ENCODE measurements at places on chromosomes 6 and 20.
A peak's percentile ranks its signal among the peaks of the same experiment; 100 is the strongest.

GRCh38 chr6:150093397-150093796 lies 24.5 kb upstream of the ULBP3 start:
- no peak for DNase-seq

DNA sequence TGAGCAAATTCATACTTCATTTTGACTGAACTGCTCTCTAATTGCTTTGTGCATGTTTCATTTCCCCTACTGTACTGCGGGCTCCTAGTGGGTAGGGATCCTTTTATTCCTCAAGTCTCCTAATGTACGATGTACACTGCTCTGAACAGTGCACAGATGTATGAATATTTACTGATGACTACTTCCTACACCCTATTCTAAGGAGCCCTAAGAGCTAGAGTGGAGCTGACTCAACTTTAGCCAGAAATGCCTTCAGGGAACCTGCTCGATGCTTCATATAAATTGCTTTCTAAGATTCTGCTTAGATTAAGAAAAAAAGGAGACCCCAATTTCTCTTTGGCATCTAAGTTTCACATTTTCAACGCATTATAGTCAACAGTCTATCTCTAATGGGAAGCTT lies 47.6 kb upstream of the SPDEF start:
- peak; percentile 51 for DNase-seq

DNA sequence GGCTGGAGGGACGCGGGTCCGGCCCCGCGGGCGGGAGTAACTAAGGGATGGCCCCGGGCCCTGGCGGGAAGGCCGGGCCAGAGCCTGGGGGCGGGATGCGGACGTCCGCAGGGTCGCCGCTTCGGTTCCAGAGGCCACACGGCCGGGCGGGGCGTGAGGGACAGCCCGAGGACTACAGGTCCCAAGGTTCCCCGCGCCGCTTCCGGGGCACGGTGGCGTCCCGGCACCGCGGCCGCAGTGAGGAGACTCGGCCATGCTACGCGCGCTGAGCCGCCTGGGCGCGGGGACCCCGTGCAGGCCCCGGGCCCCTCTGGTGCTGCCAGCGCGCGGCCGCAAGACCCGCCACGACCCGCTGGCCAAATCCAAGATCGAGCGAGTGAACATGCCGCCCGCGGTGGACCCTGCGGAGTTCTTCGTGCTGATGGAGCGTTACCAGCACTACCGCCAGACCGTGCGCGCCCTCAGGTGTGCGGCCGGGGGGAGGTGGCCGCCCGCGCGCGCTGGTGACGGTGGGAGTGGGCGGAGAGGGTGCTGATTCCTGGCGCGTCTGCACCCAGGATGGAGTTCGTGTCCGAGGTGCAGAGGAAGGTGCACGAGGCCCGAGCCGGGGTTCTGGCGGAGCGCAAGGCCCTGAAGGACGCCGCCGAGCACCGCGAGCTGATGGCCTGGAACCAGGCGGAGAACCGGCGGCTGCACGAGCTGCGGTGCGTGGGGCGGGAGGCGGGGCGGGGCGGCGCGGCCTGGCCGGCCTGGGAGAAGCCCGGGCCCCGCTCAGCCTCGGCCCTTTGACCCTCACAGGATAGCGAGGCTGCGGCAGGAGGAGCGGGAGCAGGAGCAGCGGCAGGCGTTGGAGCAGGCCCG lies at the start of gene MRPS26:
TSS of gene MRPS26 (plus strand) at position 237 of the 861 bp plus-strand sequence. CDS start at position 254, 17 bp downstream.
- peak; percentile 96 for DNase-seq

DNA sequence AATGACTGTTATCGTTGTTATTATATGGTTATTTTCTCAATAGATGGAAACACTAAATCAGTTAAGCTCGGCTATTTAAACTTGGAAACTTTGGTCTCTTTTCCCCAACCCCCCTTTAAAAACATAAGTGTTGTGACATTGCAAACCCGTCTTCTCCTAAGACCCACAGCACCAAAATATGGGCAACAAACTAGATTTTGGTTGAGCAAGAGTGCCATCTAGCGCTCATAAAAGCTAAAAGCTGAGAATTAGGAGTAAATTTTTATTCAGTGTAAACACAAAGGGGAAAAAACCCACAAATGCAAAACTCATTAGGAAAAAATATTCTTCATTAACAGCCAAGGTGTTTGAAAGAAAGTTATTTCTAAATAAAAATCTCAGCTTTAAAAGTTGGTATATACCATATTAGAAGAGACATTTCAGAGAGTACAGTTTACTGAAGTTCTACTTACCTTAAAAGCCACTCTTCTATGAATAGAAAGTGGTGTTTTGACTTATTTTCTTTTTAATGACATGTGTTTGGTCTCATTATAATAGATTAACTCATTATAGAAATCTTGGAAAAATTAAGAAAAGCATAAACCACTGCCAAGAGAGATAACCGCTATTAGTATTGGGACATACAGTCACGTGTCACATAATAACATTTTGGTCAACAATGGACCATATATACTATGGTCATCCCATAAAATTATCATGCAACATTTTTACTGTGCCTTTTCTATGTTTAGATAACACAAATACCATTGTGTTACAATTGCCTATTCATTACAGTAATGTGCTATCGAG lies 21.1 kb downstream of the SESN1 start:
- DNase-seq = peak; percentile 91

DNA sequence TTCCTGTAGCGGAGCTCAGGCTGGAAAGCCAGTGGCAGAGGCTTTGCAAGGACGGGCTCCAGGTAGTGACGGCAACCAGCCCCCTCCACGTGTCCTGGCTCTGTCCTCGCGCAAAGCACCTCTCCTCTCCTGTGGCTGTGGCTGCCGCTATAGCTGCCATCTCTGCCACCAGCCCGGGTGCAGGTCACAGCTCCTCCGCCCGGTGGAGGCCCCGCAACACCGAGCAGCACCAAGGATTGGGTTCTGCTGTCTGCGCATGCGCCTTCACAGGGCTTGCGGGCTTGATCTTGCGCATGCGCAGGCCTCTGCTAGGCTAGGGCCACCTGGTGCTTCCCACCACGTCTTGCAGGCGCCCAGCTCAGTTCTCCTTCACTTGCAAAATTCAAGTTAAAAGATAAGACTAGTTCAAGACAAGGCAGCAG lies 625.4 kb downstream of the QKI start:
- DNase-seq = peak; percentile 88

GRCh38 chr20:41160686-41161085 lies 23.3 kb downstream of the PLCG1 start:
- DNase-seq = no peak

- DNase-seq = no peak
Observed at GRCh38 chr6:128275681-128276080, 244.7 kb downstream of the PTPRK start.

DNA sequence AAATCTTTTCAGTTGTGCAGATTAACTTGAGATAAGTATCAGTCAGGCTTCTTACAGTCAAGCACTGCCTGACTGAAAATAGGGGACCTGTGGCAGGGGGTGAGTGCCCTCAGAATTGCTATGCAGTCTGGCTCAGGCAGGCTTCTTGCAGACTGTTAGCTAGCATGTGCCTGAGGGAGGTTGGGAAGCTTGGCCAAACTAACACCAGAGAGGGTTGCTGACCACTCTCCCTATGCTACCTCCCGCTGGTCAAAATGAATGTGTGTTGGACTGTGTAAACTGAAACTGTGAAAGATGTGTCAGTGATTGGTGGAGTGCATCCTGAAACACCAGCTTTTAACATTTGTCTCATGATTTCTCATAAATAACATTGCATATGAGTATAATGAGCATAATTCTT lies 622.3 kb upstream of the IMPG1 start:
- DNase-seq = peak; percentile 3

DNA sequence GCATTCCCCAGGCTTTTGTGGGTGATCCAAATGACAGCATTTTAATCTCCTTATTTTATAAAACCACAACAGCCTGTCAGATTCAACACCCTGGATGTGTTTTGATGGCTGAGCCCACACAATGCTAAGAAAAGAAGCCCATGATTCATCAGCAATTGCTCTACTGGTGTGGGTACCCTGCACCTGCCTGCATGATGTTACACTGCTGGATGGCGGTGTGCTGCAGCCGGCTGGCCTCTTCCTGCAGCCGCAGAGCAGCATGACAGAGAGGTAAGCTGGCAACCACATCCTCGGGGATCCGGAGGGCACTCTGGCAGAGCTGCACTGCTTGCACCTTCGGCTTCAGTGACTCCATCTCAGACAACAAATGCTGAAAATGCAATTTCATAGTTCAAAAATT lies 327.5 kb downstream of the SYNE1 start:
- no peak for DNase-seq

DNA sequence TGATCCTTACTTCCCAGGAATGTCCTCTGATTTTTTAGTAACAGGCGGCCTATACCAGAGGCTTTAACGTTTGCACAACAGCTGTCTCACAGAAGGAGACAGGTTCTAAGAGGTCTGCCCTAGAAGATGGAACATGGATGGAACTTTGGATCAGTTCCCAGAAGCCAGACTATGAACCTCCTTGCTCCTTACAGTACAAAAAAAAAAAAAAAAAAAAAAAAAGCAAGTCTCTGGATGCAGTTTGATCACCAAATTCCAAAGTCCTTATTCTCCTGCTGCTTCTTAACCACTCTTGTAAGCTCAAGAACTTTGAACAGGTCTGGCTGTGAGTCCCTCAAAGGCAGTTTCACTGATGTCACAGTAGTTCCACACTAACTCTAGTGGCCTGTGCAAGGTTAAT lies 2.0 kb upstream of the TRMT11 start:
- DNase-seq = no peak

DNA sequence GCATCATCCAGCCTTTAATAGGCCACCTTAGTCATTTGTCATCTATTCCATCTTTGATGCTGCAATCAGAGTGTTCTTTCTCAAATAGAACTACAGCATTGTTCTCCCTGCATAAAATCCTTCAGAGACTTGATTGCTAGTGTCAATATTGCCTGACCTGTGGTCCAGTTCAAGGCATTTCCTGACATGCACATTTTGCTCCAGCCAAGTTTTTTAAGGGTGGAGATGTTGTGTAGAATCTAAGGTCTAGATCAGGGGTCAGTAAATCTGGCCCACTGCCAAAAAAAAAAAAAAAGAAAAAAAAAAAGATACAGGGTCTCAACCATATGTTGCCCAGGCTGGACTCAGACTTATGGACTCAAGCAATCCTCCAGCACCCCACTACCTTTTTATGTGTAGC lies 354.4 kb downstream of the FRK start:
- DNase-seq = peak; percentile 15

DNA sequence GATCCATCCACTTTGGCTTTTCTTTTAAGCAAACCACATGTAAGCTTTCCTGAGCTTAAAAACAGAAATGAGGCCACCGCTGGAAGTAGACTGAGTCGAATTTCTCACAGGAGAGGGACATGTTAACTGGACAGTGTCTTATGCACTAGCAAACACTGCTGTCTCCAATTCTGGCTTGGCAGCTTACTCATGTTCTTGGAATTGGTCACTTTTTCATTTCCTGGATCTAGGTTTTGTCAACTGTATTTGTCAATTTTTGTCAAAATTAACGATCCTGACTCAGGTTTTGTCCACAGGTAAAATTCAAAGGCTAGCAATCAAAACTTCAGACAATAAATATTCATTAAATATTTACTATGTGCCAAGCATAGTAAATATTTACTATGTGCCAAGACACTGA lies 601.5 kb downstream of the RNF144B start:
- no peak for DNase-seq

- no peak for DNase-seq
Observed at GRCh38 chr6:70186461-70186860, 116.4 kb downstream of the COL9A1 start.

DNA sequence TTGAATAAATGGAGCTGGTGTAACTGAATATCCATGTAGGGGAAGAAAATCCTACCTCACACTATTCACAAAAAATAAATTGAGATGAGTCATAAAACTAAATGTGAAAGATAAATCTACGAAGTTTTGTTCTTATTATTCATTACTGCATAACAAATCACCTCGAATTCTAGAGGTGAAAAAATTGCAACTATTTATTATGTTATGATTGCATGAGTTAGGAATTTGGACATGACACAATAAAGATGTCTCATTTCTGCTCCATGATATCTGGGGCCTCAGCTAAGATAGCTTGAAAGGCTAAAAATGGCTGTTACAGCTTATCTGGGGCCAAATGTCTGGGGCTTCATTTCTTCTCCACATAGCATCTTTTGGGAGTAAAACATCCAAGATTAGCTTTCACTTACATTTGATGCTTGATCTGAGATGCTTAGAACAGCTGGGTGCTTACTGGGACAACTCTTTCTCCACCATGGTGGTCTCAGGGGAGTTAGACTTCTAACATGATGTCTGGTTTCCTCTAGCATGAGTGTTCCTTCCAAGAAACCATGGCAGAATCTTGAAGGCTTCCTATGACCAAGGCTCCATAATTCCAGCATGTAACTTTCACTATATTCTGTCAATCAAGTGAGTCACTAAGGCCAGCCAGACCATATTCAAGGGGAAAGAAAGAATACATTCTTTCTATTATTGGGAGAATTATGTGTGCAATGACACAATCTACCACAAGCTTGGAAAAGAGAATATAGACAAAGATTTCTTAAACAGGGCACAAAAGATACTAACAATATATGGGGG lies 30.1 kb downstream of the OR2B6 start:
- DNase-seq = no peak

DNA sequence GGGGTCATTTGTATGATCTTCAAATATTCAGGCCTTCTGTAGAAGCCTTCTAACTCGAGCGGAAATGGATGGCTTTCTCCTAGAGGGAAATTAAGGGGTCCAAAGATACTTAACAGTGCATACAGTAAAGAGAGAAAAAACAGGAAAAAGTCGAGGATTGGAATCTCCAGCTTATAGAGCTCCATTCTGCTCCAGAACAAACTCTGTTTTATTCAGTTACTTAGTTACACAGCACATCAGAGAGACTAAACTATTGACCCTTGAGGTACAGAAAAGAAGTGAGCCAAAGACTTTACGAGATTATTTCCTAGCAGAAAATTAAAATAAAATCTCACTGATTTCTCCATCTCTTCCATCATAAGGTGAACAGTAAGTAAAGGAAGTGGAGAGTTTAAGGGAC lies 43.8 kb upstream of the DSE start:
- no peak for DNase-seq

DNA sequence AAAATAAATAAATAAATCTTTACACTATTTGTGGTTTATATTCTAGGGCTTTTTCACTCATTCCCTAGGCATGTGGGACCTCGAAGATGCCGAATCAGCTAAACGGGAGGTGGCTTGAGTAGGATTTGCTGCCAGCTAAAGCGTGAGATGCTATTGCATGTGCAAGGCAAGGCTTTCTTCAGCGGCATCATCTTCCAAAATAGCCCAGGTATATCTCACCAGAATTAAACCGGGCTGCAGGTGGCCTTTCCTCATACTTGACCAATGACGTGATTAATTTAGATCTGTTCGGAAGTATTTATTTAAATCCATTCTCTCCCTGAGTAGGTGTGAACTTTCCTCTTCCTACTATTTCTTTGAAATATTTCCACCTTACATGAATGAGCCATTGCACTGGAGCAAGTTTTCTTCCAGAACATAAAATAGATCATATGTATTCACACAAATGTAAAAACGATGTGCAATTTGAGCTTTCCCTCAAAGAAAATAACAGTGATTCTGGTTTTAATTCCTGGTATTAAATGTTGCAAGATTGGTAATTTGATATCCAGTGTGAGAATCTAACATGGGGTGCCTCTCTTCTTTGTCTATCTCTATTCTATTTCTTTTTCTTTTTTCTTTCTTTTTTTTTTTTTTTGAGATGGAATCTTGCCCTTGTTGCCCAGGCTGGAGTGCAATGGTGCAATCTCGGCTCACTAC lies 24.3 kb upstream of the ZNF217 start:
- DNase-seq = no peak

GRCh38 chr6:111301946-111302345 lies 181.1 kb downstream of the REV3L start:
- DNase-seq = no peak

- DNase-seq = peak; percentile 63
Observed at GRCh38 chr20:63178889-63179686, 36.8 kb downstream of the YTHDF1 start.

GRCh38 chr6:4773181-4773580 lies 3.0 kb upstream of the CDYL start:
- DNase-seq = no peak

GRCh38 chr6:75266716-75267291 lies 17.8 kb downstream of the TMEM30A start:
- DNase-seq = peak; percentile 66
